ENCODE measurements at places on chromosomes 7 and 10.
A peak's percentile ranks its signal among the peaks of the same experiment; 100 is the strongest.

DNA sequence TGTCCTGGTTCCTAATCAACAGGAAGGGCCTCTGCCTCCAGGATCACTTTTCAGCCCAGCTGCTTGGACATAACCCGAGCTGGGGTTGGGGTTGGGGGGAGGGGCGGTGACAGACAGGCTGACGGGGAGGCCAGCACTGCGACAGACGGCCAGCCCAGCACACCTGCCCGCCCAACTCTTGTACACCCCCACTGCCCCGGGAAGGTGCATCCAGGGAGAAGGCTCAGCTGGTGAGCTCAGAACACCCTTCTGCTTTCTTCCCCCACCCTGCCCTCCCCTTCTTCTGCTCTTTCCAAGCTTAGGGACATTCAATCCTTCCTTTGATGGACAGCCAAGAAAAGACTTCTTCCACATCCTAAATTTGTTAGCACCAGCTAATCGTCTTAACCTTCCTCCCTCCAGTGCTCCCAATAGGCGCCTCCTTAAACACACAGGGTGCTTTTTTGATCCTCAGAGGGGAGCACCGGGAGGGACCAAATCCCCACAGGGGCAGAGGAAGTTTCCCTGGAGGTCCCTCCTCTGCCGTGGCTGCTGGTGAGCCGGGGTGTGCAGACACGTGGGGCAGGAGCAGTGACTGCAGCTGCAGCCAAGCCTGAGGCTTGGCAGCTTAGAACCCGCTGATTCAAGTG, 44.7 kb downstream of the COL13A1 start:
- DNase-seq = no peak

- DNase-seq = no peak
Measured at GRCh38 chr10:118922226-118922625, 107.3 kb upstream of the NANOS1 start.

DNA sequence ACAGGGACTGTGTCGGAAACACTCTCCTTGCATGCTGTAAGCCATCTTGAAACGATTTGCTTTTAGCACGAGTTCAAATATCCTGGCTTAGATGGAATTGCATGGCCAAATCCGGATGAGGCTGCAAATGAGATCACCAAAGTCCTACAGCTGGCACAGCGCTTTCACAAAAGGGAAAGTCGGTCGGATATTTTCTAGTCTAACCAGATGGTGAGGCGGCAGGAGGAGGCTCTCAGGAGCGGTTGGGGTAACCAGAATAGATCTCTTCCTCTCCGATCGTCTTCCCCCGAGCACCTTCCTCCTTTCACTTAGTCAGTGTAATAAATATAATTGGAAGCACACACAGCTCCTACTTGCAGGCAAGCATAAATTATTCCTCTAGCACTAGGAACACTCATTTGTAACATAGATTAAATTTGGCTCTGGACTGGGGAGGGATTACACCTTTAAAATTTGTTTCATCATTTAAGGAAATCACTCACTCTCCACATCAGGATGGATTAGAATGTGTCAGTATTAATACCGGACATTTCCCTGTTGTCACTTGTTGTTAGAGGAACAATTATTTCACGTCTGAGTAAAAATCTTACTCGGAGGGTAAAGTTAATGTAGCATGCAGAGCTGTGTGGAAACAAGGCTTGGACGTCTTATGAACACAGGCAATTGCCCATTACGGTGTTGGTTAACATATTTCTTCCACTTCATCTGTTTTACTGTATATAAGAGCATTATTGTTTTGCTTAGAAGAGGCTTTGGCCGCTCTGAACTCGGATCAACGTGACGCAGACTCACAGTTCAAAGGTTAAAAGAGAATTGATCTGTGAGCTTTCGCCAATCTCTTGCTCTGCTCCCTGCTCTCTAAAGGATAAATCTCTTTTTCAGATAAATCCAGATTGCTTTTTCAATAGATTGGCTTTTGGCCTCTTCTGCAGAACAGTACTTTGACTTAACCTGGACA, 857.9 kb downstream of the TYW1 start:
- no peak for DNase-seq

DNA sequence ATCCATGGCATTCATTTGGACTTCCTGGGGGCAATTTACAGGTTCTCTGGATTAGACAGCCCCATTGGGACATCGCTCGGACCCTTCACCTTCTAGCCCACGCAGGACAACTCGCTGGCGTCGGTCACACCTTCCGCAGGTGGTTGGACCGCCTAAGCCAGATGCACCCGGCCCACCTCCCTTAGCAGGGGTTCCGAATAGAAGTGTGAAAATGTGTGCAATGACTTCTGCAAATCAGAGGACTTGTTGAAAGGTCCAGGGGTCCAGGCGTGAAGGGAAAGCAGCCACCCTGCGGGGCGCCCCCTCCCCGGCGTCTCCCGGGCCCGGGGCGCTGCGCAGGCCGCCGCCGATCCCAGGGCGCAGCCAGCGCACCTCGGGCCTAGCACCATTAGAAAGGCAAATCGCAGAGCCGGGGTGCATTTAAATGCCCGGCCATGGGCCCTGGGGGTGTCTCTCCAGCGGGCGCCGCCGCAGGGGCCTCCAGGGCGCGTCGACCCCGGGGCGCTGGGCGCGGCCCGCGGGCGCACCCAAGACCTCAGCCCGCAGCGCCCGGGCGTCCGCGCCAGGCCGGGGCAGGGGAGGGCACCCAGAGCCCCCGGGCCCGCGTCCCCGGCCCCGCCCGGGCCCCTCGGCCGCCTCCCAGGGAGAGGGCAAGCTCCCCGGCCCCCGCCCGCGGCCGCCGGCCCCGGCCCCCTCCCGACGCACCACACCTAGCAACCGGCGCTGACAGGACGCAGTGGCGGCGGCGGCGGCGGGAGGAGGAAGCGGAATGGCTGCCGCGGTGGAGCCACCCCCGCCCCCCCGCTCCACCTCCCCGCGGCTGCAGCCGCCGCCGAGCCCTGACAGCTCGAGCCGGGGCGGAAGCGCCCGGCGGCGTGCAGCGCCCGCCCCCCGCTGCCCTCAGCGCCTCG, 1.2 kb downstream of the JAZF1 start:
- DNase-seq = peak; percentile 66

DNA sequence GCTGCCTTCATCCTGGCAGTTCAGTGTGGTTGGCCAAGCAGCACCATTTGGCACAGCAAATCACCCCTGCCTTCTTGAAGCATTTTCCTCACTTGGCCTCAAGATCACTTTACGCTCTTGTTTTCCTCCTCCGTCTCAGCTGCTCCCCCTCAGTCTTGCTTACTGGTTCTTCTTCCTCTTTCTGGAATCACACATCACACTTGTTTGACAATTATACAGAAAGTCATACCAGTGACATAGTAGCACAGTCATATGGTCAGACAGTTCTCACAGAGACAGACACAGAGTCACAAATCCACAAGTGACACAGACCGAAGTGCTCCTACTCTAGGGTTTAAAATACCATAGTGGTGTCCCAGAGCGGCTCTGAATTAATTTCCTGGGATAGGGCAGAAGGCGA, 43.8 kb upstream of the ARL4A start:
- no peak for DNase-seq

DNA sequence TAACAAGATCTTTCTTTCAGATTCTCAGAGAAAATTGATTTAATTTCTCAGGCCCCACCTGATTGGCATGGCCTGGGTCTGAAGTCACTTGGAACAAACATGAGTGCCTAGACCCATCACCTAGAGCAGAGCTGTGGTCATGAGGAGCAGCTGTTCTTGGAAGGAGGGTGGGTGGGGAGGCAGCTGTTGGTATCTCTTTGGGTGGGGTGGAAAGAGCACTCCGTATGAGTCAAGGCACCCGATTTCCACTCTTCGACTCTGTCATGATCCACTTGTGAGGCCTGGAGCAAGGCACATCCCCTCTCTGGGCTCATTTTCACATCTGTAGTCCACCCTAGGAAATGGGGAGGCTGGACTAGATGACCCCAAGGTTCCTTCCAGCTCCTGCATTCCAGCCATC, 156.7 kb downstream of the C10orf105 start:
- no peak for DNase-seq

DNA sequence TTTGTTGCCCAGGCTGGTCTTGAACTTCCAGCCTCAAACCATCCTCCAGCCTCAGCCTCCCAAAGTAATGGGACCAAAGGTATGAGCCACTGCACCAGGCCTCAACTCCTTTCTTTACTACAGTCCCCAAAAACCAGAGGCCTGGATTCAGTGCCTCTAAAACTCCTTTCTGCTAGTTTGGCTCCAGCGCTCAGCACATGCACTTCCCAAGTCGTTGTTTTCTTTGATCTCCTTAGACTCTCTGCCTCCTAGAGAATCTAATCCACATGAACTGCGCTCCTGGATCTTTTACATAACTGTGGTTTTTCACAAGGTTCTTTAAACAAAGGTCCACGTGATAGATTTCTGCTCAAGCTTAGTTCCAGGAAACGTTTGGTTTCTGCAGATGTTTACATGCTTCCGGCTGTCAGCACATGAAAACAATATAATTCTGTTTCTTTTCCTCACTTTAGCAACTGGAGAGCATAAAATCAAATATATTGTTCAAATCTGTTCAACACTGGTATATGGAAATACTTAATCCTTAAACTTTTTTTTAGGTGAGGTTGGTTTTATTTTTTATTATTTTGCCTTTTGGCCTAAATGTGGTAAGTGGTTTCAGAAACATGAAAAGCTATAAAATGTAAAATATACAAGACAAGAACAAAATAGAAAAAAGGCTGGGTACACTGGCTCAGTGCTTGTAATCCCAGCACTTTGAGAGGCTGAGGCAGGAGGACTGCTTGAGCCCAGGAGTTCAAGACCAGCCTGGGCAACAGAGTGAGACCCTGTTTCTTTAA, 270.5 kb upstream of the MKLN1 start:
- peak; percentile 24 for DNase-seq

DNA sequence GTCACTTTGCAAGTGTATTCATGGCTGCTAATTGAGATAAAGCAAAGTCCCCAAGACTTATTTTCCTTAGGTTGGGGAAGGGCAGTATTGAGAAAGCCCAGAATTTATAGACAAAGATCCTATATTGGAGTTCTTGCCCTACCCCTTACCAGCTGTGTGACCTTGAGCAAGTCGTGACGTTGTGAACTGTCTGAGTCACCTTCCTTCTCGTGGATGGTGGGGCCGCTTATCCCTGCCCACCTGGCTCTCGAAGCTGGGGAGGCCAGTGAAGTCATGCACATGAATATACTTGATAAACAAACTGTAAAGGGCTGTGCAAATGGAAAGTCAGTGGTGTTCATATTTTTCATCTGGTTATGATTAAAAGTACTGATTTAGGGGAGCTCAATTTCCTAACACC, 127.4 kb downstream of the TACC2 start:
- no peak for DNase-seq

- no peak for DNase-seq
Measured at GRCh38 chr7:149362696-149363095, 98.2 kb downstream of the ZNF777 start.

GRCh38 chr7:85638394-85638793, 451.5 kb upstream of the SEMA3D start:
- DNase-seq = no peak

DNA sequence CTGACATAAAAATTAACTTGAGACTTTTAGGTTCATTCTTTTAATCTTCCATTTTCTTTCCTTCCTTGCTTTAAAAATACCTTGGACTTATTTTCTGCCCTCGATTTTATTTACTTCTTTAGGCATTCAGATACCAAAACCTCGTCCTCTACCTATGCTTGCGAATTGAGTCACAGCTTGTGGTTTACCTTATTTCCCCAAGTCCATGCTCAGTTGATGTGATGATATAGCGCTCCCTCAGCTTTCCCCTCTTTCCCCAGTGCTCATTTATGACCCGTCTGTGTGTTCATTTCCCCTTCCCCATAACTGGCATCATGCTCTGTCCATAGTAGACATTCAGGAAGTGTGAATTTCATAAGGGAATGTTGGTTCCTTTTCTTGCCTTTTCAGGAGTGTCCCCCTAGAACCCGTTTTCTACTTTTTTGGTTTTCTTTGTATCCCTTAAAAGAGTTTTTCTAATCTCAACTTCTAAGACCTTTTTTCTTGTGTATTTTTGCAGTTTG, 19.1 kb upstream of the PRKRIP1 start:
- DNase-seq = no peak

DNA sequence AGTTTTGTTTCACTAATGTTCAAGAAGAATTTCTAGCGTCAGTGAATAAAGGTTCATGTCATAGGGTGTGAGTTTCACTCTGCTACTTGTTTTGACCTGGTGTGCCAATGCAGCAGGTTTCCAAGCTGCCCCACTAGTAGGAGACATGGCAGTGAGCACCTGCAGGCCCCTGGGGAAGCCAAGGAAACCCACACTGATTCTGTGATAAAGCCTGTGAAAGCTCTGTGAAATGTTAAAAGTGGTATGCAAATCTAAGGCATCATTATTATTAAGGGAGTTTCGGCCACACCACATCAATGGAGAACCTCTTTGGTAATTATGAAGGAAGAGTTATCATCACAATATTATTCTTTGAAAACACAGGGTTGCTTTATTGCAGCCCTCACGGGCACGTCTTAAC, 46.4 kb downstream of the ABCB5 start:
- no peak for DNase-seq

DNA sequence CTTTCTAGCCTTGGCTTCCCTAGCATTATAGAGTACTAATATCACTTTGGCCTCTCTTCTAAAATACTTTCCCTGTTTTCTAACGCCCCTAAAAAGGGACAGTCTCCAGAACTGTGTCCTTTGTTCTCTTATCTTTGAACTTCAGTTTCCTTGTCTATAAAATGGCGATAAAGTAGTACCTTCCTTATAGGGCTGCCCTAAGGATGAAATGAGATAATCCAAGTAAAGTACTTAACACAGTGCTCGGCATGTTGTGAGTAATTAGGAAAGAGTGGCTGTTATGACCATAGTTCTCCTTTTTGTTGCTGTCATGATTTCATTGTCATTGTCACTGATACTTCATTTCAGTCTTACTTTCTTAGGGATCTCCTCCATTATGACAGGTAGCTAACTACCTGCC, 114.7 kb downstream of the EXOC4 start:
- no peak for DNase-seq

DNA sequence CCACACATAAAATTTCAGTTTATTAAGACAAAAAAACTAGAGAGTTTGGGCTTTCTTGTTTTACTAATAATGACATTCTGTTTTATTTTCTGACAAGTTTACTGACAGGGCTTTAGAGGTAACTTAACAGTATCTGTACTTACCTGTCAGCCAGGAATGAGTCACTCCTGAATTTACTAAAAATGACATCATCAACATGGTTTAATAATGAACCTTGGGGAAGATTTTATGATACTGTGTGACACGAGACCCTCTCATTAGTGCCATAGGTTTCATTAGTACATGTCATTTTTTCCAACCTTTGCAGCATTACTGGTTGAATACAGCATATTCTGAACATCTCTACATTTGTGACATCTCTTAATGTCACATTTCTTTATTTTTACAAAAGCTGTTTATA, 131.1 kb downstream of the KCND2 start:
- DNase-seq = no peak

DNA sequence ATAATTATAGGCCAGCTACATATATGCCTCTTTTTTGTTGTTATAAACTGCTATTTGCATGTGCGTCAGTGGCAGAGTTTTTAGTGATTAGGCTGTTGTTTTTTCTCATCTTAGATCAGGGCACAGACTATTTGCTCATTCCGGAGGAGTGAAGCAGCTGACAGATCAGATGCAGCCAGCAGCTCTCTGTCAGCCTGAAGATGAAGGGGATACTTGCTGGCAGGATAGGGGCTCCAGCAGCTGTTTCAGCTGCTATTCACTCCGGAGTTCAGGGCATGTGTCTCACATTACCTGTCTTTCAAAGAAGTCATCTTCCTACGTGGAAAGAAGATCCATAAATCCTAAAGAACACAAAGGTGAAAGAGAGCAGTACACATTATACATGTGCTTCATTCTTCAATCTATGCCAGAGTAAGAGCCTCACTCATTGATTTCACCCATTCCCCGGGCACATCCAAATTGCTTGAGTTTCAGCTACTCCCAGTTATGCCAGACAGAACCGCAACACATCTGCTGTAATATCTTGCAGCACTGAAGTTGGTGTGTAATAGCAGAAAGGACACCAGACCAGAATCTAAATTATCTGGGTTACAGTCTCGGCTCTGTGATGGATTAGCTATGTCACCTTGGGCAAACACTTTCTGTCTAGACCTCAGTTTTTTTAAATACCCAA, 182.8 kb upstream of the CHRM2 start:
- no peak for DNase-seq

Measured in activated T-cell treated with anti-CD3 and anti-CD28 coated beads, Interleukin-2, amount 50 U/mL, for 48 hours (primary cell).